Hypothalamus (tissue), 51 donors: ENCODE measurements at places on chromosomes 2 and 18.

- no peak for DNase-seq
Observed at GRCh38 chr2:123738643-123739042, 286.4 kb upstream of the CNTNAP5 start.

GRCh38 chr2:1937480-1937879, 193.2 kb upstream of the PXDN start:
- DNase-seq = no peak

DNA sequence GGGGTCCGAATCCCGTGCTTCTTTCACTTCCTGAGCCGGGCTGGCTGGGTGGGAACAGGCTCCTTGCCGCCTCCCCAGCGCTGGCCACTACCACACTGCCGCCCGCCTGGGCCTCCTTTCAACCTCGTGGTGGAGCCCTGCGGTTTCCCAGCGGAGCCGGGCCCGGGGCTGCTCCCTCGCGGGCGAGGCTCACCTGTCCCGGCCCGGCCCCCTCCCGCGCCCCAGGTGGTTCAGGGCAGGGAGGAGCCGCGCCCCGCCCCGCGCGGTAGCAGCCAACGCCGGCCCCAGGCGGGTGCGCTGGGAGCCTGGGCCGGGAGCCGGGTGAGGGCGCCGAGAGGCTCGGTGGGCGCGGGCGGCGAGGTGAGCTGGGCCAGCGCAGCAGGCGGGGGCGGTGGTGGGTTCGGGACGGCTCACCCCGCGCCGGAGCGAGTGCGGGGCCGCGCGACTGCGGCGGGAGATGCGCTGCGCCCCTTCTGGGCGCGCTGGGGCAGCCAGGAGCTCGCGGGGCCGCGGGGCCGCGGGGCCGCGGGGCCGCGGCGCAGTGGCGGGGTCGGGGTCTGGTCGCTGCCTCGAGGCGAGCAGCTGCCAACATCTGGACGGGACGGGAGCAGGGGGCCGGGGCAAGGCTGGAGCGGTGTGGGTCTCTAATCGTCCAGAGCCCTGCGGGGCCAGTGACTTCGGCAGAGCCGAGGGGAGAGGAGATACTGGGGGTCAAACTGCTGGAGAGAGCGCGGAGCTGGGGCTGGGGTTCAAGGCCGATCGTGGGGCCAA, at the start of gene LYPD6B:
Gene LYPD6B (plus strand): TSS at position 258 of the 771 bp plus-strand sequence. CDS start 92,250 bp downstream, outside the sequence.
- no peak for DNase-seq

DNA sequence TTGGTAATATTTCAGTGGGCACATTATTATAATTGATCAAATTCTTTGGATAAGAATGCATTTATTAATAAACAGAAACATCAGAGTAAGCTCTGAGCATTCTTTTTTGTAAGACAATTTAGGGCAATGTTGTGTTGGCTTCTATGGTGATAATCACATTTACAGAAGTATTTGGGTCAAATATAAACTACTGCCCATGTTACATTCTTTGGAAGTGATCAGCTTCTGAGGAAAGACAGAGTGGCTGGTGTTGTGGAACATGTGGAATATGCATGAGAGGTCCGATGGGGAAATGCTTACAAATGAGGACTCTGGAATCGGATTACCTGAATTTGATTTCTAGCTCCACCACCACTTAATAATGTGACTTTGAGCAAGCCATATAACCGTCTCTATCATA, 19.4 kb downstream of the SERPINB13 start:
- no peak for DNase-seq

GRCh38 chr2:133506996-133507395, 61.3 kb downstream of the NCKAP5 start:
- no peak for DNase-seq

DNA sequence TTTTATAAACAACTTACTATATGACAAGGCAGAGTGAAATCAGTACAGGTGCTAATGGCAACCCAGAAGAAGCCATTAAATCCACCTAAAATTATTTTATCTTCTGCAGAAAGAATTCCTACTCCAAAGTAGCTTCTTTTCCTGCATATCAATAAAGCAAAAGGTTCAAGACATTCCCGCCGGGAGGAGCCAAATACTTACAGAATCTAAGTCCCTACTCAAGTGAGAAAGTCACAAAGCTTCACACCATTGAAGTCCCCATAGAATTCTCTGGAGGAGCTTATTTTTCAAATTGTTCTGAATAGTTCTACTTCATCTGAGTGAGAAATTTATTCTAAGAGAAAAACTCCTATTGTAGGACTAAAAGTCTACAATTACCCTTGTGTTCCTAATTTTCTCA, 233.7 kb upstream of the HNRNPA3 start:
- DNase-seq = no peak

GRCh38 chr2:74206180-74206688, 7.8 kb downstream of the MTHFD2 start:
- DNase-seq = no peak

DNA sequence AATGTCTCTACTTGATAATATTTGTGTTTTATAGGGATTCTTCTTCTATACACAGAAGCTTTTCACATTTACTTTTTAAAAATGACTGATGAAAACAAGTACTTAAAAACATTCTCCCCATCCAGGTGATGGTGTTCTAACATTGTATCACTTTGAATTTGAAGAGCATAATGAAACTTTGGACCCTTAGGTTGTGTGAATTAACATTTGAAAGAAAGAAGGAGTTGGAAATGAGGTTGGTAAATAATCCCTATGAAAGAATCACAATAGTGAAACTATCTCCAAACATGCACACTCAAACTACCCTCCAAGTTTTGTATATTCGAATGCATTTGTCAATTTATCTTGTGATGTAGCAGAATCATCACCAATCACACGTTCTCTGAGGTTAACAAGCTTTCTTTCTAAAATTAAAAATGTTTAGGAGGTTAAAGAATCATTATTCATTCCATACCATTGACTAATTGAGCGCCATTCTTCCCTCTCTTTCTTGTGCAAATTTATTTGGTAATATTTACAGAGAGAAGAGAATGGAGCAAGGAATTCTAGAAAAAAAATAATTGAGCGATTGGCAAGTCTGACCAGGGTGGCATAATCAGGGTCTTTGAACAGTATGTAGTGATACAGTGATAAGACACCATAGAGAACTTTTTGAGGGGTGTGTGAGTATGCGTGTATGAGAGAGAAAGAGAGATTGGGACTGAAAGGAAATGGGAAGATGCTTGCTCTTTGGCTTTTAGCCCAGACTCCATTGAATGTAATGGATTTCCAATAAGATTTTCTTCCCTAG, 260.0 kb upstream of the NRXN1 start:
- DNase-seq = no peak

GRCh38 chr2:236169151-236169721, 1.1 kb upstream of the GBX2 start:
- peak; percentile 10 for DNase-seq

GRCh38 chr2:198712485-198712884, 745.3 kb downstream of the SATB2 start:
- DNase-seq = no peak

- no peak for DNase-seq
Observed at GRCh38 chr18:76426737-76427305, 68.2 kb downstream of the ZNF516 start.

DNA sequence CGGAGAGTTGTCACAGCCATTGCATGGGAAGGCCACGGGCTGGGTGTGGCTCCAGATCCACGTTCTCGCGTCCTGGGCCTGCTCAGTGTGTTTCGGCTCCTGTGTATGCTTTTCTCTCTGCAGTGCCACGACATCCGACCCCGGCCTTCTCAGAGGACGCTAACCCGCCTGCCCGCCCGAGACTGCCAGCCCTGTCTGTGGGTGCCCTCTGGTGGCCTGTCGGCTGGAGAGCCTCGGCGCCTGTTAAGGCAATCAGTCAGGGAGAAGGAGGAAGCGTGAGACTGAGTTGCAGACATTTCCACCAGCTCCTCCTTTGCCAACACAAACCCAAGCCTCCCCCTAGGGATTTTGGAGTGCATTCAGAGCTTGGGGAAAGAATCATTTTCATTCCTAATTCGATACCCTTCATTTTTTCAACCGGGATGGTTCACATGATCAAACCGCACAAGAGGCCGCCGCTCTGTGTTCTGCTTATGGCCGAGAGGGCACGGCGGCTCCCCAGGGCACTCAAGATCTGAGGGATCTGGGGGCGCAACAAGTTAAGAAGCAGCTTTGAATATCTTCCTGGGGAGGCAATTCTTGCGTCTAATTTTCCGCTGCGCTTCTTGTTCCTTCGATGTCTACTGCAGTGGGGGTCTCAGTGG, 37.5 kb upstream of the ZBTB7C start:
- DNase-seq = peak; percentile 27

GRCh38 chr2:67627456-67628207, 230.5 kb downstream of the ETAA1 start:
- DNase-seq = no peak

DNA sequence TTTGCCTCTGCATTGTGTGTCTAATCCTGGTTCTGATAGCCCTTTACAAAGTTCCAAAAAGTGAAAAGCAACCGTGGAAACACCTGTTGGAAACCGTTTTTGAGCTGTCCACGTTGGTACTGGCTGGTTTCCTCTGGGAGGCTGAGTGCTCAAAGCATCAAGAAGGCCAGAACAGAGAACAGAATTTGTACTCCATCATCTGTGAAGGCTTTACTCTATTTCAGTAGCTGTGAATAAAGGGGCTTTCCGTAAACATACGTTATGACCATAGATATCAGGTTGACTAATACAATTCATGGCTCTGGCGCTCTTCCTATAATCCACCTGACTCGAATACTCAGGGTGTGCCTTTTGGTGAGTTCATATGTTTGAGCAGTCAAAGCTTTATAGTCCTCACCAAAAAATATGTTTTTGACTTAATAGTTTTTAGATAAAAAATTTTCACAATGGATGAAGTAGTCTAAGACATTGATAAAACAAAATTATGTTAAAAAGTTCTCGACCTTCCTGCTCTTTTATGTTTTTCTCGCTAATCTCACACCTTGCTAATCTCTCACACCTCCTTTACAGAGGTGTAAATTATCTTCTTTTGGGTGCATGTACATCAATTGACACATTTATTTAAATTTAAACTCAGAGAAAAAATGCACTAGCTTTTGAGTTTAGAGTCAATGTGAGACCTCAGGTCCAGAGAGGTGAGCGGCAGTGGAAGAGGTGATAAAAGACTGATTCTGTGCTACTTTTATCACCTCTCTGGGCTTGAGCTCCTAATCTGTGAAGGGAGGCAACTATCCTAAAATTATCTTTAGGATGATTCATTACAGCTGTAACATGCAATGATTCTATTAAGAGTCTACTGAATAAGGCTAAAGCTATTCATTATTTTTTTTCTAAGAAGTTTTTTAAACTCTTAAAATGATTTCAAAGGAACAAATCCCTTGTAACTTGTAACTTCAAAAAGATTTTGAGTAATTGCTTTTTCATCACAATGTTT, 65.3 kb downstream of the CXCR4 start:
- DNase-seq = no peak

DNA sequence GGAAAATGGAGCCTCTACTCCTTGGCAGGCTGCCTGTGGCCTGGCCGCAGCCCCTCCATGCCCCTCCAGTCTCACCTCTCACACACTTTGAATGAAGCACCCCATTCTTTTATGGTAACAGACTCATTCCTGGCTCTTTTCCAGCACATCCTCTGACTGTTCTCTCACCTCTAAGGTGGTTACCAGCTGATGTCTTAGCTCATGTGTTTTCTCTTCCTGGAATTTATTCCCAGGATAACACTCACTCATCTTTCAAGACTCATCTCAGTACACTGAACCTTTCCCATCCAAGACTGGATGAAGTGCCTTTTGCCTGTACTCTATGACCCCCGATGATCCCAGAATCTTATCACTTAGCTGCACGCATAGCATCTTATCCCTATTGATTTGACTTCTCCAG, 50.6 kb downstream of the SLC9A4 start:
- DNase-seq = no peak

DNA sequence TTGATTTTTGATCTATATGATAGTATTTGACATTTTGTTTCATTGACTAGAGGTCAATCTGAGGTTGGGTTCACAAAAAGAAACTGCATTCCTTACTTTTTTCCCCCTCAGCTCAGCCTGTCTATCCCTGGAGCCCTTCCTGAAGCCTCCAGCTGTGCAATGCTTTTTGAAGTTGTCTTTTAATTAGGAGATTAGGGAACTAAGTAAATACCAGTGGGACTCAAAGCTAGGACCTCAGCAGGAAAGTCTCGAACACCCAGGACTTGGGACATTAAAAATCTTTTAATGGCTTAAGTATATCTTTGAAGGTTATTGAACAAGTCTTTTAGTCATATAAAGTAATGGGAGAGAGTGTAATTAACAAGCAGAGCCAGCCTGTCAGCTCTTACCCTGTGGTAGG, 220.2 kb downstream of the PDE11A start:
- no peak for DNase-seq

DNA sequence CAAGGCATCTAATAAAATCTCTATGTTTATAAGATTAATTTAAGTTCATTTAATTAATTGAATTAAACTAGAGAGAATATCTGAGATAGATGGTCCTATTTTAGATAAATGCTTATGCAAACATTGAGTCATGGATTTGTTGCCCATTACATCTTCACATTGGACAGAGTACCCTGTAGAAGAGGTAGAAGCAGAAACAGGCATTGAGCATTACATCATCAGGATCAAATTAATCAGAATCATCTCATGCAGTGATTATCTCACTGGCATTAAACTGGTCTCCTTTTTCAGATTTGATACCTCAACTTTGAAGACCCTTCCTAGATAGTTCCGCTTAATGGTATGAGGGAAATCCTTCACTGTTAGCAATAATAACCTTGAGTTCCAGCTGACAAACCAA, 469.6 kb upstream of the VRK2 start:
- DNase-seq = no peak

DNA sequence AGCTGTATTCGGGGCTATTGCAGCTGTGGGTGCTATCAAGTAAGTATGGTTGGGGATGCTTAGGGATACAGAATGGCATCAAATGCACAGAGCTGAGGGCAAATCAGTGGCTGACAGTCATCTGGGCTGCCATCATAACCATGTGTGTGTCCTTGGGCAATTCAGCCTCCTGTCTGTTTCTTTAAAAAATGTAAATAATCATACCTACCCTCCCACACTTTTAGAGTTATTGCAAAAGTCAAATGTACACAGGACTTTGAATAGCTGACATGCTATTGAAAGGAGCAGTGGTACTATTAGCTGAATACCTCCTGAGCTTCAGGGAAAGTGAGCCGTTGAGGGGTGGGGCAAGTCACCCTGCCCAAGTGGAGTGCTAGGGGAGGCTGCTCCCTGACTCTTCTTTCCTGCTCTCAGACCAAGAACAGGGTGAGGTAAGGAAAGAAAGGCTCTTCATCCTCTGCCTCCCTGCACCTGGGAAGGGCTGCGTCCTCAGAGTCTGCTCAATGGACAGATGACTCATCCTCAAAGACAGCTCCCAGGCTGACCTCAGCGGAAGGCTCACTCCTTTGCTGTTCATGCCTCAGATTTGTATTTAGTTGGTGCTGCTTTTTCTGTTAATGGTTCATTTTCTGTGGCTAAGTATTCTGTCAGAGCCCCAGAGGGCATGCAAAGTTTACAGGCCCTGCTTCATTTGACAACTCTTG, 54.9 kb upstream of the BZW1 start:
- DNase-seq = no peak
